ENCODE measurements at places on chromosomes 5 and 9.

GRCh38 chr5:87121304-87122150, 146.2 kb upstream of the RASA1 start:
- DNase-seq, result no peak

DNA sequence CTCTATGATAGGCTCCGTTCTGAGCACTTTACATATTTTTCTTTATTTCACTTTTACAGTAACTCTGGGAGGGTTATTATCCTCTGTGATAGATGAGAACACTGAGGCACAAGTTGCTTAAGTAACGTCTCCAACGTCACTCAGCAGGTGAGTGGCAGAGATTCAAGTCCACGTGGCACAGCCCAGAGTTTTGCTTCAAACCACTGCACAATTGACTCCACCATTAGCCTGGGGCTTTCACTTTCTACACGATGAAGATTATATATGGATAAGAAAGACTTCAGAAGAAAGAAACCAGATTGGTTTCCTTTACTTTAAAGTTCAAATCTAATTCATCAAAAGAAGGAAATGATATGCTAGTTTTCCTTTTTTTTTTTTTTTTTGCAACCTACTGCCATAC, 245.9 kb downstream of the SYK start:
- DNase-seq, result no peak

DNA sequence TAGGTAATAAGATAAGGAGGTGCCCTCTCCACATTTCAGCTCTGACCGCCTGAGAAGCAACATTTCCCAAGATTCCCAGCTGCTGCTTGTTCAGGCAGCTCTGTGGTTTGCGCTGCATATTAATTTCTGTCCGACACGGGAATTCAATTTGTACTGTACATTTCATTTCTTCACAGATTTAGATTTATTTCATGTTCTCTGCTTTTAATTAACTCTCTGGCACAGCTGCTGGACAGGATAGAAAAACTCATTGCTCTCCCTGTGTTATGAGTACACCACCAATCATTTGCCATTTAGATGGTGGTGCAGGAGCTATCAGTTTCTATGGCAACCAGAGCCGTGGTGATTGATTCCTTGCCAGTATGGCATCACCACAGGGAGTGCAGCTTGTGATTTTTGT, 558.5 kb downstream of the DMRTA1 start:
- DNase-seq, result no peak

DNA sequence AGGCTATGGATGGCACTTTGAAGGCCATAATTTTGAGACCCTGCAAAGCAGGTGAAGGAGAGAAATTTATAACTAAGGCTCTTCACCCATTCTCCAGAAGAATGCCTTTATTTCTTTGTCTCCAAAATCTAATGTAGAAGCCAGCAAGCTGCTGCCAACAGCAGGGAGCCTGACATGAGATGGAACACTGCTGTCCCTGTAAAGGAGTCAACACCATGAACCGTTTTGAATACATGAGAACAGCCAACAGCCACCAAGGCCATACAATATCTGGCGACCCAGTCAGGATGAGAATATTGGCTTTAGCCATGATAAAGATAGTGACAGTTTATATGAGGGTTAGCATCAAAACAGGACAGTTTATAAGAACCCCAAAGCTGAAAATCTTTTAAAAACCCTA, 121.2 kb upstream of the LIFR start:
- DNase-seq, result no peak

- no peak for DNase-seq
These were observed 107.2 kb upstream of the RAD23B start for GRCh38 chr9:107175816-107176435.

DNA sequence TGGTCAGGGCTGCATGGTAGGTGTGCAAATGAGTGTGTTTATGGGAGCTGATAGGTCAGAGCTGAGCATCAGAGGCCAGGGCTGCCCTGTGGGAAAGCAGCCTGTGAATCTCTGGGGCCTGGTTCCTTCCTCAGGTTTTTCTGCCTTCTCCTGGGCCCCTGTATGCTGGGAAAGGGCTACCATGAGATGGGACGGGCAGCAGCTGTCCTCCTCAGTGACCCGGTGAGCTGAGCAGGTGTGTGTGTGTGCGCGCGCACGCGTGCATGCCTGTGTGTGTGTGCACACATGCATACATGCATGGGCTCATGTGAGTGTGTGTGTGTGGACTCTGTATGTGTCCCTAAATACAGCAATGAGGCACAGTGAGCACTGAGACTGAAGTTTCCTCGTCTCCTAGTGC, 2.3 kb downstream of the SLC4A9 start:
- DNase-seq, result no peak

GRCh38 chr9:119026120-119026519, 343.1 kb downstream of the BRINP1 start:
- no peak for DNase-seq

- peak; percentile 86 for DNase-seq
These were observed 2.3 kb upstream of the SLC4A9 start for GRCh38 chr5:140357726-140358093.

DNA sequence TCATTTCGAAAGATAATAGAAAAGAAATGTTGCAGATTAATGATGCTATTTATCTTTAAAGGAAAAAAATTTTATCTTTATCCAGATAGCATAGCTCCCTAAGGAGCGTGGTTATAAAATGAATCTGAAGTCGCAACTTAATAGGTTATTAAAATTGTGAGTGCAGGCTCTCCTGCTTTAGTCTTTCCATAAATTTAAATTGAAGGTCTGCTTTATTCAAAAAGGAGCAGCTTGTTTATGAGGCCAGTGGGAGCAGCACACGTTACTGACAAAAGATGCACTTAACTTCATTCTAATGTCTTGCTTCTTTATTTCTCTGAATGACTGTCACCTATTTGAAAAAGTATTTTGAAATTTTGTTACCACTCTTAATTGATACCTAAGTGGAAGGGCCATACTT, 95.0 kb downstream of the ZCCHC7 start:
- DNase-seq, result no peak

GRCh38 chr9:105059252-105059651, 131.3 kb upstream of the ABCA1 start:
- no peak for DNase-seq

DNA sequence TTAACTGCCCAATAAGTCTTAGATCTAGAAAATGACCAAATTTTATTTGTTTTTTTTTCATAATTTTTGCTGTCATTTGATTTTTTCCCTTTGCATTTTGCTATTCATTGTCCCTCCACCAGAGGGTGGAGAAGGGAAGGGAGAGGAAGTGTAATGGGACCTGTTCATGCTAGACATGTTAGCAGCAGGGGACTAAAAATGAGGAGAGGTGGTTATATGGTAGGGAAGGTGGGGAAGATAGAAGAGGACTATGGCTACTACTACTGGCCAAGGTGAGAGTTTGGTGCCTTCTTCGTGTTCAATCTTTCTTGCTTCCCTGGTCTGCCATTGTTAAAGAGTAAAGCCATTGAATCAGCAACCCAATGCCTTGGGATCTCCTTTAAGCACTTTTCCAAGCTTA, 6.4 kb downstream of the GRIA1 start:
- peak; percentile 16 for DNase-seq

GRCh38 chr9:30713243-30713642, 1671.2 kb upstream of the ACO1 start:
- no peak for DNase-seq

DNA sequence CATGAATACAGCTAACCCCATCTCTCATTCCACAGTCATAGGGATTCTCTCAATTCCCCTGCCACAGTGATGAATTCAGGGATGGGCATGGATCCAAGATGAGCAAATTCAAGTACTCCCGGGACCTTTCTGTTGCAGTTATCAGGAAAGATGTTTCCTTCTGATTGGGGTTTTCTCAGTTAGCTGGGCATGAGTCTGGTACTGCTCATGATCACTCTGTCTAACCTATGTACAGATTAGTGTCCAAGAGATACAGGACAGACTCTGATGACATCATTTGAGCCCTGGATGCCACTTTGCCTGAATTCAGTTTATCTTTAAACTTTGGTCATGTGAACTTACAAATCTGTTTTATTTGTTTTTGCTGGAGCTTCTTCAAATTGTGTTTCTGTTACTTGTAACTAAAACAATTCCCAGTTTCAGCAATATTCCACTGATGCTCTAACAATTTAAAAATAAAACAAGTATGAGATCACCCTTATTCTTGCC, 257.7 kb upstream of the KLF9 start:
- DNase-seq, result no peak

- DNase-seq, result no peak
These were observed 25.1 kb upstream of the CD180 start for GRCh38 chr5:67221487-67222242.

GRCh38 chr5:1974501-1975405, 92.0 kb upstream of the IRX4 start:
- no peak for DNase-seq

All from HEK293T (cell line).